Thoracic aorta (tissue), 2 donors: ENCODE measurements at places on chromosomes 3 and 15.

DNA sequence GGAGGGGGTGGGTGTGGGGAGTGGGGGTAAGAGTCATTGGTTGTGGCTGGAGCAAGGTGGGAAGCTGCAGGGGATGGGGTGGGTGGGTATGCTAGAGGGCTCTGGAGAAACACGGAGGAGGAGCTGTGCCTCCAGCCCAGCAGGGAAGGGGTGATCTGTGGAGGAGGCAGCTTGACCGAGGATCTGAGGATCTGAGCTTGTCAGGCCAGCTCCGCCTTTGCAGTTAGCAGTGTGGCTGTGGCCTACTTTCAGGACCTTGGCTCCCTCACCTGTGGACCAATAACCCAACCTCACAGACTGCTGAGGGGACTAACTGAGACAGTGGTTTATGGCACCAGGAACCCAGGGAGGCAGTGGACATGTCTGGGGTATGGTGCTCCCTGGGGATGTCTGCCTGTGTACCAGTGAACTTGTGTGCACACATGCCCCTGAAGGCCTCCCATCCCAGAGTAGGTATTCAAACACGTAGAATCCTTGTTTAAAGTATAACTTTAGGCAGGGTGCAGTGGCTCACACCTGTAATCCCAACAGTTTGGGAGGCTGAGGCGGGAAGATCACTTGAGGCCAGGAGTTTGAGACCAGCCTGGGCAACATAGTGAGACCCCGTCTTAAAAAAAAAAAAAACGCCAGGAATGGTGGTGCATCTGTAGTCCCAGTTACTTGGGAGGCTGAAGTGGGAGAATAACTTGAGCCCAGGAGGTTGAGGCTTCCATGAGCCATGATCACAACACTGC lies 52.5 kb upstream of the LINGO1 start:
- DNase-seq = no peak

- no peak for DNase-seq
These were observed 53.7 kb upstream of the ZNF280D start for GRCh38 chr15:56786966-56787365.

DNA sequence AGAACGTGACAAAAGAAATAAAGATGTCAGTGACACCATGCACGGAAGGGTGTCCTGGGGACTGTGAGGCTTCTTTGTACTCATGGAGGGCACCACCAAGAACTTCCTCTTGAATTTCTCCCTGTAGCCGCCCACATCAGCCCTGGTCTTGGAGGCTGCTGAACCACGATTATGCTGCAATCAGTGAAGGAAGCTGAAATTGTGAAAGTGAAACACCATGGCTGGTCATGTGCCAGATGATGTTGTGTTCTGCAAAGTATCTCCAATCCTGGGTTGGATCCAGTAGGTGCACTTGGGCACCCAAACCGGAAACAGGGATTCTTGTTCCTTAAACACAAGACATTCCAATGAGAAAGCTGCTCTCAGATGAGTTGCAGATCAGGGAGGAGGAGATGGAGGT lies 104.4 kb upstream of the GOLGA6L6 start:
- DNase-seq = no peak

- no peak for DNase-seq
These were observed 21.4 kb upstream of the PIAS1 start for GRCh38 chr15:68032672-68033071.

GRCh38 chr3:79653266-79653830 lies 114.5 kb downstream of the ROBO1 start:
- no peak for DNase-seq

- DNase-seq = no peak
These were observed 168.7 kb downstream of the PTPRG start for GRCh38 chr3:61730056-61730455.

GRCh38 chr3:115635406-115635805 lies 12.1 kb downstream of the GAP43 start:
- no peak for DNase-seq

DNA sequence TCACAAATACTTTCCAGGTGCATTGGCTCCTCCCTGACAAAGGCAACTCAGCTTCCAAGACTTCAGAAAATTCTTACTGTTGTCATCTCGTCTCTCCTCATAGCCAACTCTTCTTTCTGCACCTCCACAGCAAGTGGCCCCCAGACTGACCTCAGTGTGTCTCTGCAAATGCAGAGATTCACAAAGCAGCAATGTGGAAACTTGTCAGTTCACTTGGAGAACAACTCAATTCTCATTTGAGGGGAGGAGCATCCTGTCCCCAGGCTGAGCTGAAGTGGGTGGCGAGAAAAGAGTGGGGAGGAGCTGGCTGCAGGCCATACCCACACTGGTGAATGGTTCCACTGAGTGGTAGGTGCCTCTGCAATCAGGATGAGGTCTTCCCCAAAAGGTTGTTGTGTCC lies 248.7 kb upstream of the IL12A start:
- DNase-seq = no peak

DNA sequence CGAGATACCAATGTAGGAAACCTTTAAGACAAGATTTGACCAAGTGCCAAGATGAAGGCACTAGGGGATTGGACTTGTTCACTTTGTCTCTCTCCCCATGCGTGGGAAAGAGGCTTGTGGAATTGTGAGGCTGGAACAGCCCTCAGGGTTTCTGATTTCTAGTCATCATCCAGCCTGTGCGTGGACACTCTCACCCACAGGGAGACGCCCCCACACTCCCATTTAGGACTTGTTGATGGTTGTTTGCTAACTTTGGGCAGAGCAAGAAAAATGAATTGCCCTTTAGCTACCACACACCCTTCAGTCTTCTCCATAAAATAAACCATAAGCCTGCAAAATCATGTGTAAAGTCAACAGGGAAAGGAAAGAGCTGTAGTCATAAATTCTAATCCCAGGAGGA lies 18.4 kb downstream of the ACKR2 start:
- no peak for DNase-seq

DNA sequence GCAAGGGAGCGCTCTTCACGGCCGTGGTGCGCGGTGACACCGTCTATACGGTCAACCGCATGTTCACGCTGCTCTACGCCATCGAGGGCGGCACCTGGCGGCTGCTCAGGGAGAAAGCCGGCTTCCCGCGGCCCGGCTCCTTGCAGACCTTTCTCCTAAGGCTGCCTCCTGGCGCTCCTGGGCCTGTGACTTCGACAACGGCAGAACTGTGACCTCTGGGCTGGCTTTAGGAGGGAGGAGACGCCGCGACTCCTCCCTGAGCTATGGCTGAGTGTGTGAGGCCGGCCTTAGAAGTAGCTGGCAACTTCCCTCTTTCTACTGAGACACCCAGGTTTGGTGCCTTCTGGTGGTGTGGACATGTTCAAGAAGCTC lies 1.4 kb downstream of the KBTBD13 start:
- no peak for DNase-seq
